ENCODE measurements at places on chromosomes 6 and 20. TPM values are rescaled to one million over a fixed set of nuclear protein-coding genes. Genes with fewer than 3 reads are reported as not detected.

DNA sequence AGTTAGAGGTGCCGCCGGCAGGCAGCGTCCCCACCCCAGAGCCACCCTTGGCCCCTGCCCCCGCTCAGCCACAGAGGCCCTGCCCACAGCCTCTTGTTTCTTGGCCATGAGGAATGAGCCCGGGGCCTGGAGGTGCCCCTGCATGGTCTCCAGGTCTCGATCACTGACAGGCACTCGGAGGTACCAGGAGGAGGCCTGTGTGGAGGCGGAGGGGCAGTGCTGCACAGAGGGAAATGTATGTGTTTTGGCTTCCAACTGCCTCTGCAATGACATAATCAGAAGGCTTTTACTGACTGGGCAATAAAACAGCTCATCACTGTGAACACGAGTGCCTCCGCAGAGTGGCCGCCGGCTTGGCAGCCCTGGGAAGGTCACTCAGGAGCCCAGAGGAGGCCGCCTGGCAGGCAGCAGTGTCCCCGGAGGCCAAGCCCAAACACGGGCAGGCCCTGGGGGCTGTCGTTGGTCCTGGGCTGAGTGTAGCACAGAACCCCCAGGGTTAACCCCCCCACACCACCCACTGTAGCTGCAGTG, 61.1 kb upstream of the GATA5 start:
- H3K4me1 ChIP-seq: peaks cover 9% of the 10 kb centered on the region
- H3K27me3 ChIP-seq: peaks cover 89% of the 10 kb centered on the region
- no peak for DNase-seq
- H3K36me3 ChIP-seq: no peaks in the 10 kb centered on the region
- no peak overlapping the region for H3K27ac ChIP-seq

KIAA0408 gene
- 1.7 TPM for total RNA-seq

DNA sequence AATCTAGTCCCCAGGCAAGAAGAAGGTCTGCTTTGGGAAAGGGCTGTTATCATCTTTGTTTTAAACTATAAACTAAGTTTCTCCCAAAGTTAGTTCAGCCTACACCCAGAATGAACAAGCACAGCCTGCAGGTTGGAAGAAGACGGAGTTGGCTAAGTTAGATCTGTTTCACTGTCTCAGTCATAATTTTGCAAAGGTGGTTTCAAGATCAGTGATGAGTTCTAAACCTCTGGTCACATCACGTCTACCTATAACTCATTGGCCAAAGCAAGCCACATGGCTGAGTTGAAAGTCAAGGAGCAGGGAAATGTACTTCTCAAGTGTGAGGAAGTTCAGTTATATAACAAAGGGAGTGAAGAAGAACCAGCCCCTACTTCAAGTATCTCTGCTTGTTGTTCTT, 50.5 kb upstream of the ECI2 start:
- H3K4me3 ChIP-seq: no peak overlapping the region
- no peaks in the 10 kb centered on the region for H3K36me3 ChIP-seq
- no peaks in the 10 kb centered on the region for H3K4me1 ChIP-seq
- H3K27me3 ChIP-seq: no peaks in the 10 kb centered on the region
- no peak for DNase-seq

- H3K4me1 ChIP-seq: no peaks in the 10 kb centered on the region
- DNase-seq: no peak
- H3K36me3 ChIP-seq: no peaks in the 10 kb centered on the region
- H3K27ac ChIP-seq: no peak overlapping the region
Measured at GRCh38 chr6:41887331-41887751, 7.8 kb downstream of the USP49 start.

ARMH2 gene
- not detected for total RNA-seq

DNA sequence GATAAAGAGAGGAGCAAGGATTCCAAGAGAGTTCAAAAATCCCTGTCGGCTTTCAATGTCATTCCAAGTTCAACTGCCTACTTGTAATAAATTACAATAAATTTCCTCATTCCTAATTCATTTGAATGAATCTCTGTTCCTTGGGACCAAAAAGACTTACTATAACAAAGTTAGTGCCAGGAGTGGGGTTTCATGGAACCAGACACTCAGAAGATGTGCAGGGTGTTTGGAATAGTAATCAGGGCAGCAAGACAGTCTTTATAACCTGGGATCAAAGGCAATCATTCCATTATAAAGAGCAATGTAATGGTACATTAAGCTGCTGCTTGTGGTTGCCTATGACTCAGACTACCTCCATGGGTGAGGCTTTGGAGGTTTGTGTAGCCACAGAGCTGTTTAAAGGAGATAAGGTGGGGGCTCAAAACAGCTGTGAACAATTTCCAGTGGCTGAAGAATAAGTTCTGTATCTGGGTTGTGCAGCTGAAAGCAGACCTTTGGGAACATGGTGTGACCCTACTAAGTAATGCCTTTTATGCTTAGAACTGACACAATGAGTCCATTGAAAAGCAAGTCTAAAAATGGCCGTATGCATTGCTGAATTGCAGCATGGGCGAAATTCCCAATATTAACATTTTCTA, 159.9 kb downstream of the LINC00237 start:
- H3K27ac ChIP-seq: no peak overlapping the region
- peaks cover 5% of the 10 kb centered on the region for H3K27me3 ChIP-seq
- no peak overlapping the region for H3K4me3 ChIP-seq
- no peaks in the 10 kb centered on the region for H3K36me3 ChIP-seq
- no peak for DNase-seq

DNA sequence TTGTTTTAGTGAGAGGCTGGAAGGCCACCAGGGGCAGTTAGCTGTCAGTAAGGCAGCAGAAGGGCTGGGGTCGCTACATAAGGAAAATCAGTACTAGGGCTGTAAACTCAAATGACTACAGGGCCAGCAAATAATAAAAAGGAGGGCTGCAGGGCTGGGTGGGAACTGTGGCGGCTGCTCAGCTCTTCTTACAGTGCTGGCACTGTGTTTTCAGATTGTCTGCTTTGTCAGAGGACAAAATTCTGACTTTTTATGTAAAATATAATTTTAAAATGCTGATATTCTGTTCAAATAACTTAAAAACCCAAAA, 23.2 kb downstream of the HLA-A start:
- DNase-seq: no peak
- H3K27me3 ChIP-seq: no peaks in the 10 kb centered on the region
- peak overlapping the region; percentile 51 for H3K27ac ChIP-seq

CCN6 gene
- not detected for total RNA-seq

DNA sequence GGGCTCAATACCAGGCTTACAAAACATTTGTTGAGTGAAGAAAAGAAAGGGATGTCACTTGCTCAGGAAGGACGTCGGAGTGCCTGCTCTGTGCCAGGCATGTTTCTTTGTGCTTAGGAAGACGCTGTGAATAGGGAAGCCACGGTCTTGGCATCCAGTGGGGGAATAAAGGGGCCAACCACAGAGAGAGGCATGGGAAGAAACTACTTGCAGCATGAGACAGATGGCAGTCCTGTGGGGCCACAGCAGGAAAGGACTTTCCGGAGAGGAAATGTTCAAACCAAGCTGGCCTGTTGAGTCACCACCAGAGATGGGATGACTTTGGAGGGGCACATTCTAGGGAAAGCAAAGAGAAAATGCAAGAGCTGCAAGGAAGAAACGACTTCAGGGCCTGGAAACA, 173.2 kb downstream of the CDH26 start:
- no peaks in the 10 kb centered on the region for H3K4me1 ChIP-seq
- H3K4me3 ChIP-seq: no peak overlapping the region
- no peak overlapping the region for H3K27ac ChIP-seq
- no peak for DNase-seq

C6orf58 gene
- not detected for total RNA-seq

SLC17A1 gene
- not detected for total RNA-seq

- H3K27ac ChIP-seq: no peak overlapping the region
- no peaks in the 10 kb centered on the region for H3K4me1 ChIP-seq
- H3K27me3 ChIP-seq: no peaks in the 10 kb centered on the region
- no peak for DNase-seq
Measured at GRCh38 chr6:118860880-118861279, 33.1 kb upstream of the ASF1A start.
